ENCODE measurements at places on chromosomes 16 and 17.

DNA sequence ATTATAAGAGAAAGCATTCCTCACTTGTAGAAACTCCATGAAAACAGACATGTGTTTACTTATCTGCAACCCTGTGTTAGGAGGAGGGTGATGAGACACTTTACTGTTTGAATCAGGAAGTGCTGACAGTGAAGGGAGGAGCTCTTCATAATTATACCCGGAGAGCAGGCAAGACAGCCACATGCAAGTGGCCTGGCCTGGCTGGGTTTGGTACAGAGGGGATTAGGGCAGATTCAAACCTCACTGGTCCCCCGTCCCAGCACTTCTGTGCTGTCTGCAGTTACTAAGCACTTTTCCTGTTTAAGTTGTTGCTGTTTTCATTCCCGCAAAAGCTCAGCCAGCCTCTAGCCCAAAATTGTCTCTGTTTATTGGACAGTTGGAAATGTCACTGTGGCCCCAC, 78.5 kb downstream of the WWOX start:
- DNase-seq, result no peak

DNA sequence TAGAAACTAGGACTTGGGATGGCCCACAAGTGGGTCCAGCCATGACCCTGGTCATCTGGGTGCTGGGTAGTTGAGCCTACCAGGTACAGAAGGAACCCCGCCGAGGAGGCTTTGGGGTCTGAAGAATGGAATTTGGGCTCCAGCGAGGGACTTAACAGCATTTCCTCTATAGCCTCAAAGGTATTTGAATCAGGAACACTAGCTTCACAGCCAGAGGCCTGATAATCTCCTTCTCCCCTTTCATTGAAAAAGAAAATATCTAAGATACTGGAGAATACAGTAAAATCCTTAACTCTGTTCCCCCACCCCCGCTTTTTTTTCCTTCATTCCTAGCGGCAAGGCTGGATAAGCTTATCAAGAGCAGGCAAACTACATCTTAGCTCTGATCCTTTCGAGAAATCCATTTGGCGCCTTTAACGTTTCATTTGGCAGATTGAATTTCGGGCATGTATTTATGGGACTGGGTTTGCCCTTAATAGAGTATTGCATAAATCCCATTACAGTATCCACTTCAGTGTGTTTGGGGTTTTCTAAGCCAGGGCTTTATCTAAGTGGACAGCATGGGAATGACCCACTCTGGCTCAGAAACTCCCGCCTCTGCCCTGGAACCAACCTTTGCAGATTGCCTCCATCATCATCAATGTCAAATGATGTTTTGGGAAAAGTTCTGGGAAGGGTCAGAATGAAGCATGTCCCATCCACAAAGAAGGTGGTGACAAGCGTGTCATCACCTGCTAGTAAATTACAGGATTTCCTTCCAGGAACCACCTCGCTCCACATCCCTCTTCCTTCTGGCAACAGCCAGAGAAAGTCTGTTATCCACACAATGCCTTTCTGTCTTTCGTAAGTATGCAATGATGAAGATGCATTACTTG, 36.9 kb downstream of the XYLT1 start:
- no peak for DNase-seq

- peak; percentile 26 for DNase-seq
Observed at GRCh38 chr16:84597931-84598351, 19.9 kb downstream of the COTL1 start.

DNA sequence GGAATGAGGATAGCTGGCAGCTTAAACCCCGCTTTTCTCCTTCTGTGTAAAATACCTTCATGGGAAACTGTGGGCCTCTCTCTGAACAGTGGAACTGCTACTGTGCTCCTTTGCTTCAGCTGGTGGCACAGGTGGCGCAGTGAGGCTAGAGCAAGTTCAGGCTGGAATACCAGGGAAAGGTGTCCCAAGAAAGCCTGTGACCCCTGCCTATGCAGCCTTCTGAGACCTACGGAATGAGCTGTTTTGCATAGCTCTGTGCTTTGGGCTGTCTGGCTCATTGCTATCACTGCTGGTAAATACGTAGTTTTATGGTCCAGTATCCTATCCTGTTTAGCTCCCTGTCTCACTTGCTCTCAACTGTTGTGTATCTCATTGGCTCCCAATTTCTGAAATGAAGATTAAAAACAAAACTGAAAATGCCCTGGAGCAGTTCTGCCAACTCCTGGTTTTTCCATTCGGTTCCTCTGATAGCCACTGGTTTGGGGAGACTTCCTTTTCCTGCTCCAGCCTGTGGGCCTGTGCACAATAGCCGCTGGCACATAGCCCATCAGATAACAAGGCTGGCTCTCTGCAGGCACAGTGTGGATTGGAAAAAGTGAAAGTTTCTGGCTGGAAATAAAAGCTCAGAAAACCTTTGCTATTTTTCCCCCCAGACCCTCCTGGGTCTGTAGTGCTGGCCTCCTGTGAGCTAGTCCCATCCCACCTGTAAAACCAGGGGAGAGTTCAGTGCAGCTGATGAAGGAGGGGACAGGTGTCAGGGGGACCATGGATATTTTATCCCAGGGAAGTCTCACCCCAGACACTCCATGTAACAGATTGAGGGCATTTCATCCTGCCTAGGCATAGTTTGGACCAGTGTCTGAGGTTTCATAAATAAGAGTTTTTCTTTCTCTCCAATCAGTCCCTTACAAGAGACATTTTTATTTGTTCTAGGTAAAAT, 24.0 kb downstream of the LIMD2 start:
- no peak for DNase-seq

- DNase-seq, result peak; percentile 53
Observed at GRCh38 chr16:19502395-19503131, 19.3 kb downstream of the GDE1 start.

DNA sequence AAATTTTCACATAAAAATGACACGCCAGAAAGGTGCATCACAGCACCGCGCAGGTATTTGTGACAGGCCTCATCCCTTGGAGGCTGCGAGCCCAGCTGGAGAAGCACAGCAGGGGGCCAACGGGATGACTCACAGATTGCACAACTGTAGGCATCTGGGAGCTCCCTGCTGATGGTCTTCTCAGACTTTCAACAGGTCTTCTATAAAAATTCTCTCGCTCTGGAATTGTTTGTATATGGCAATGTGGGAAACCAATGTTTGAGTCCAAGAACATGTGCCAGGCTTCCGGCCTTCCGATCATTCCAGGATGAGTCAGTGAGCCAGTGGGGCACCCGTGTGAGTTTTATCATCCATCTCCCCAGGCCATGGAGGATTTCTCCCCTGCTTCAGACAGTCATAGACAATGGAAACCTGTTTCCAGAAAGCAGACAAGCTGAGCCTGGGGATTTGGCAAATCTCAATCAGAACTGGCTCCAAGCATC, 24.1 kb upstream of the ADORA2B start:
- DNase-seq, result no peak

- DNase-seq, result peak; percentile 26
Observed at GRCh38 chr16:8962393-8963009, 1.2 kb downstream of the USP7 start.

- no peak for DNase-seq
Observed at GRCh38 chr16:24332178-24332577, 76.0 kb downstream of the CACNG3 start.

- DNase-seq, result no peak
Observed at GRCh38 chr16:14202697-14203096, 131.6 kb downstream of the MRTFB start.

DNA sequence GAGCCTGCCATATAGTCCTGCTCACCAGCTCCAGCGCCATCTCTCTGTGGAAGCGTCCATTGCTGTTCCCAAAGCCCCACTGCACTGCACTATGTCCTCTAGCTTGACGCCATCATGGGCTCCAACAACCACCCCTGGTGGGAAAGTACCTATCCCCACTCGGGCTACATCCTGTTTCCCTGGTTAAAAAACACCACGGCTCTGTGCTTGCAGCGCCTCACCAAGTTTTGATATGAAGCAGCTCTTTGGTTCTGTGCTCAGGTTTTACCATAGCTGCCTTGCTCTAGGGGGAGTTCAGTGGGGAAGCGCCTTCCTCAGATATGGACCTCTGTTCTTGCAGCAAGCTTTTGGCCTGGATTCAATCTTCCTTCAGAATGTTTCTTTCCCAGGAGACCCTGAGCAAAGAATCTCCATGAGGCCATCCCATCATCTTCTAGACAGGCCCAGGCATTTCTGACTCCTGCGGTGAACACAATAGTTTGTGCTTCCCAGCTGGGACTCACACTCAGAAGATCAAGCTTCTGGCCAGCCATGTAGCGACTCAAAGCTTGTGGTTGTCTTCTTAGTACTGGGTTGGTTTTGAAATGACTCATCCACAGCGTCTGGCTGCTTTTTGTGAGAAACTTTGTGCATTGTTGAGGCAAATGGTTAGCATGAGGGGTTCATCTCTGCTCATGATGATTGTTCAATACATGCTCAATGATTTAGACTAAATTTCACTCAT, 39.5 kb downstream of the DYNLRB2 start:
- DNase-seq, result peak; percentile 56

DNA sequence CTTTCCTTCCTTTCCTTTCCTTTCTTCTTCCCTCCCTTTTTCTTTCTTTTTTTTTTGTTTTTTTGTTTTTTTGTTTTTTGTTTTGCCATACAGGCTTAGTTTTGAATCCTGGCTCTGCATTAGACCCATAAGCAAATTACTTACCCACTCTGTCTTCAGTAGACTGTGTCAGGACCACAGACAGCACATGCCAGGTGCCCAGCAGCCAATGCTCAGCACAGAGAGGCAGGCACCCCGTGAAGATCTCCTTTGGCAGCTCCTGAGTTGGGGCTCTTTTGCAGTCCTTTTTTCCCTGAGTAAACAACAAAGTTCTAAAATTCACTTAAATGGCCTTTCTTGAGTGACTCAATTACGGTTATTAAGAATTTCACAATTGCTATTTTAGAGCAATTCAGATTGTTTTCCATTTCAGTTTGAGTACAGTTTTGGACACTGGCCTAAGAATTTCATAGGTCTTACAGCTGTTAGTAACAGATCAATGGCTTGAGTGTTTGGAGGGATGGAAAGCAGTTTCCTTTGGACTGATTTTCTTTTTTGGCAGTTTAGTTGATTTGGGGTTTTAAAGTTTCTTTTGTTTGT, 26.2 kb upstream of the SLC5A11 start:
- DNase-seq, result no peak

DNA sequence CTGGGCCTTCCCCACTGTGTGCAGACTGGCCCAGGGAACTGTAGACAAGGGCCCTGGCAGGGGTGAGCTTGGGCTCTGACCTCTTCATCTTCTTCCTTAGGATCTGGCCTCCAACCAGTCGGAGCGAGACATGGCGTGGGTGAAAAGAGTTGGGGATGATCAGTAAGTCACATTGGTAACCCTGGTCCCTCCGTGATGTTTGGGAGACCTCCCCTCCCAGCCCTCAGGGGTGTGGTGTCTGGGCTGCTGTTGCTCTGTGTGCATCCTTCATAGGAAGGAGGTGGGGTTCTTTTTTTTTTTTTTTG, 5.5 kb downstream of the TBKBP1 start:
- DNase-seq, result no peak

DNA sequence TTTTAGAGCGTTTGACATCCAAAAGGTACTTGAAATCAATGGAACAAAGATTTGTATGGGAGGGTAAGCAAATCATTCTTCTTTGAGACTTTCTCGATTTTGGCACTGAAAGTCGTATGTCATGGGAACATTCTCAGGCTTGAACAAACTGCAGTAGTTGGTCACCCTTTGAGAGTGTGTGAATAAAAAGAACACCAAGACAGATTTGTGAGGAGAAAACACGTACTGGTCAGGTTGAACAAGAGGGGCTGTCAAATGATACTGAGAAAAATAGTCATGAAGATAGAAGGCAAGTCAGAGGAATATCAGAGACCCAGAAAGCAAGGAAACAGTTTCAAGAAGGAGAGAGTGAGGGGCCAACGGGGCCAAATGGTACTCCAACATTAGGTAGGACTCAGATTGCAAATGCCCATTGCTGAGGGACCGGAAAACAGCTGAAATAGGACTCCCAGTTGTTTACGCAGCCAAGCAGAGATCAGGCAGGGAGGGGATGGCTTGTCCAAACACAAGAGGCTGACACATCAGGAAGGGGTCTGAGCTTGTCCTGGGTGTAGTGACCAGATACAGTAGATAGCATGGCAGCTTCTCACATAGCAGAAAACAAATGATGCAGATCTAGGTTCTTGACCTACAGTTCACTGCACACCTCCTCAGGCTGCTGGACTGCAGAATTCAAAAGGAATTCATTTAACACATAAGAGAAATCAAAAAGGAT, 74.5 kb upstream of the MYOCD start:
- no peak for DNase-seq

DNA sequence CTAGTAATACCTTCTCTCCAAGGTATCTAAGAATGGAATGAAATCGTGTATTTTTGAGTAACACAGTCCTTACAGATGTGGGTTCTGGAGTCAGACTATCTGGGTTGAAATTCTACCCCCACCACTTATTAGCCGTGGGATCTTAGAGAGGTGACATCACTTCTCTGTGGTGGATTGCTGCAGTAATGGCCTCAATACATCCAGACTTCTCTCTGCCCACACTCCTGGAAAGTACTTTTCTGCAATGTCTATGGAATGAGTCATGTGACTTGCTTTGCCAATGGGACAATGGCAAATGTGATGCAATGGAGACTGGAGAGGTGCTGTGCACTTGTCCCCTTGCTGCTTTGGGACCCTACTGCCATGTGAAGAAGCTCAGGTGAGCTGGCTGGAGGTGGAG, 418.2 kb downstream of the HAPSTR1 start:
- DNase-seq, result no peak

- no peak for DNase-seq
Observed at GRCh38 chr16:56319376-56319775, 106.0 kb downstream of the AMFR start.

DNA sequence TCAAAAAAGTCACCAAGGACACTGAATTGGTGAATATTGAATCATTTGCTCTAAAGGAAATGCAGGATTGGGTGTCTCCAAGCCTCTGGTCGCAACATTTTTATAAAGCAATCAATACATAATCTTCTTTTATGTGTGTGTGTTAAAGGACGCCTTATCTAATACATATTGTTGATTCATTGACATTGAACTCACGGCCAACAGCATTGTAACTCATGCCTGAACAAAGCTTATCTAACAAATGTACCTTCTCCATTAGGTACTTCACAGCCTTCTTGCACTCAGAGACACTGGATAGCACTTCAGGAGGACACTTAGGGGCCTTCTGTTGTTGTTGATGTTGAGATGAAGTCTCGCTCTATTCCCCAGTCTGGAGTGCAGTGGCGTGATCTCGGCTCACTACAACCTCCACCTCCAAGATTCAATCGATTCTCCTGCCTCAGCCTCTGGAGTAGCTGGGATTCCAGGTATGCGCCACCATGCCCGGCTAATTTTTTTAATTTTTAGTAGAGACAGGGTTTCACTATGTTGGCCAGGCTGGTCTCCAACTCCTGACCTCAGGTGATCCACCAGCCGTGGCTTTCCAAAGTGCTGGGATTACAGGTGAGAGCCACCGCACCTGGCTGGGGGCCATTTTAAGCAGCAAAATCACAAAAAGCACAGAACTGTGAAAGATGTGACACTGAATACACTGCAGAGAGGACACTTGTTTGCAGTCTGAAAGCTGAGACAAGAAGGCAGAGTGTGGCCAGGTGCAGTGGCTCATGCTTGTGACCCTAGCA, 13.2 kb upstream of the PDXDC1 start:
- no peak for DNase-seq

Data from activated T-cell treated with anti-CD3 and anti-CD28 coated beads for 24 hours (primary cell).